ENCODE measurements at places on chromosomes 12 and 14. TPM values are rescaled to one million over a fixed set of nuclear protein-coding genes. Genes with fewer than 3 reads are reported as not detected.

DNA sequence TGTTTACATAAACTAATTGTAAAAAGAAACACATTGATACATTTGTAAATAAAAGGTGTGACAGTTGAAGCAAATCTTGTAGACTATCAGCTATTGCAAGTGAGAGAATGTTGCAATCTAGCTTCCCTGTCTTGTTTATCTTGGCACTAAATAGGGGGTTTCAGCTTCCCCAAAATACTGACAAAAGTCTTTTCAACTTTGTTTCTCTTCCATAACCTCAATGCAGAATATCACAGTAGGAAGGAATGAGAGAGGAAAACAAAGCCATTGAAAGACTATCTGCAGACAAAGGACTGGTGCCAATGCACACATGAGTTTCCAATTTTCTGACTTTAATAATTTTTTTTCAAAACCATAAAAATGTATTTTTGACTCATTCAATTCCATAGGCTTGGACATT lies 886.2 kb upstream of the MGAT4C start:
- no peaks in the 10 kb centered on the region for H3K36me3 ChIP-seq
- no peak overlapping the region for H3K27ac ChIP-seq
- no peaks in the 10 kb centered on the region for H3K4me1 ChIP-seq
- no peak for DNase-seq

The TRHDE gene
- 25.3 TPM for total RNA-seq

- no peaks in the 10 kb centered on the region for H3K27me3 ChIP-seq
- H3K4me3 ChIP-seq: no peak overlapping the region
- no peaks in the 10 kb centered on the region for H3K4me1 ChIP-seq
- H3K27ac ChIP-seq: no peak overlapping the region
- DNase-seq: no peak
- peaks cover 19% of the 10 kb centered on the region for H3K36me3 ChIP-seq
Measured at GRCh38 chr14:39318574-39318973, 84.9 kb downstream of the MIA2 start.

The ATL1 gene
- total RNA-seq: 3.1 TPM

- no peak overlapping the region for H3K27ac ChIP-seq
- no peaks in the 10 kb centered on the region for H3K27me3 ChIP-seq
- peaks cover 9% of the 10 kb centered on the region for H3K4me1 ChIP-seq
- H3K36me3 ChIP-seq: no peaks in the 10 kb centered on the region
- DNase-seq: no peak
- H3K4me3 ChIP-seq: no peak overlapping the region
Measured at GRCh38 chr14:70785556-70785955, 23.8 kb downstream of the MAP3K9 start.

DNA sequence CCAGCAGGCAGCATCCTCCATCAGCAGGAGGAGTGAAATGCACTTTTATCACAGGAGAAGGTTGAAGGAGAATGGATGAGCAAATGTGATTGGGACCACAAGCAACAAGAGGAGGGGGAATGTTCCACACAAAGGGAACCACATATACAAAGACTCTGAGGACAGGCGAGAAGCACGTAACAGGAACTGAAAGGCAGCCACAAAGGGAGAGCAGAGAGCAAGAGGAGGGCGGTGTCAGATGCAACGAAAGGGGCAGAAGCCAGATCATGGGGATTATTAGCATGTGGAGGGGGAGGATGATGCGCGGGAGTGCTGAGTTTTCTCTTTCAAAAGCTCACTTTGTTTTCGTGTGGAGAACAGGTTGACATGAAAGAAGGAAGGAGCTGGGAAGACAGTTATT lies 241.1 kb downstream of the SPTSSA start:
- H3K36me3 ChIP-seq: no peaks in the 10 kb centered on the region
- no peak overlapping the region for H3K4me3 ChIP-seq
- H3K4me1 ChIP-seq: no peaks in the 10 kb centered on the region
- no peak overlapping the region for H3K27ac ChIP-seq

GRCh38 chr14:56162476-56162875 lies 44.3 kb downstream of the PELI2 start:
- DNase-seq: no peak
- H3K27ac ChIP-seq: no peak overlapping the region
- H3K27me3 ChIP-seq: no peaks in the 10 kb centered on the region
- no peaks in the 10 kb centered on the region for H3K36me3 ChIP-seq
- no peak overlapping the region for H3K4me3 ChIP-seq

Data from spleen (tissue), 13 donors.